ENCODE measurements at places on chromosomes 5 and 9. TPM values are rescaled to one million over a fixed set of nuclear protein-coding genes. Genes with fewer than 3 reads are reported as not detected.

Gene FAXDC2
- 79.0 TPM for total RNA-seq

Gene PKD2L2
- total RNA-seq = not detected

Gene TMEFF1
- total RNA-seq = 0.64 TPM

GRCh38 chr9:109442716-109443115, 55.4 kb downstream of the PTPN3 start:
- DNase-seq = no peak

GRCh38 chr9:94908583-94909249, 182.2 kb downstream of the AOPEP start:
- DNase-seq = no peak

- DNase-seq = peak; percentile 71
Measured at GRCh38 chr9:137031904-137032640, at the start of gene FUT7. TSS of gene FUT7 (minus strand) at chr9:137032088. CDS start at chr9:137031991, 97 bp downstream.

- no peak for DNase-seq
Measured at GRCh38 chr9:88757406-88758010, 222.5 kb downstream of the NXNL2 start.

DNA sequence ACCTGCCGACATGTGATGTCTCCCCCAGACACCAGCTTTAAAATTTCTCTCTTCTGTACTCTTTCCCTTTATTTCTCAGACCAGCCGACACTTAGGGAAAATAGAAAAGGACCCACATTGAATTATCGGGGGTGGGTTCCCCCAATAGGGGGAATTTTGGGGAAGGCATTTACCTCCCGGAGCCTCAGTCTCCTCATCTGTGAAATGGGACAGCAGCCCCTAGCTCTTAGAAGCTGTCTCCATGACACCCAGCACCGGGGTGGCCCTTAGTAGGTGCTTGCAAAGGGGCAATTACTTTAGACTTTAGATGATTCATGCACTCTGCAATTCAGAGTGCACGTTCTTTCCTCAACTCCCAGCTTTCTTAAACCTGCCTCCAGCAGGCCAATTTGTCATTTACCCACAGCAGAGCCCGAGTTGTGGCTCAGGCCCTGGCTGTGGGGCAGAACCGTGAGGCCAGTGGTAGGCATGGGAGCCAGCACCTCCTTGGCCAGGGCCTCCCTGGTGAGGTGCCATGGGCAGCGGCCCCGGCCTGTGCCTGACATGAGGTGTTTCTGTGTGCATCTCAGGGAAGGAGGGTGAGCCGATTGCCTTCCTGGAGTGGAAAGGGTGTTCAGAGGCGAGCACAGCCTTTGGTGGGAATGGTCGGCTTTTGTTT, 51.7 kb downstream of the SH3PXD2B start:
- DNase-seq = no peak

GRCh38 chr9:134059661-134060395, 8.0 kb downstream of the BRD3 start:
- DNase-seq = peak; percentile 69

DNA sequence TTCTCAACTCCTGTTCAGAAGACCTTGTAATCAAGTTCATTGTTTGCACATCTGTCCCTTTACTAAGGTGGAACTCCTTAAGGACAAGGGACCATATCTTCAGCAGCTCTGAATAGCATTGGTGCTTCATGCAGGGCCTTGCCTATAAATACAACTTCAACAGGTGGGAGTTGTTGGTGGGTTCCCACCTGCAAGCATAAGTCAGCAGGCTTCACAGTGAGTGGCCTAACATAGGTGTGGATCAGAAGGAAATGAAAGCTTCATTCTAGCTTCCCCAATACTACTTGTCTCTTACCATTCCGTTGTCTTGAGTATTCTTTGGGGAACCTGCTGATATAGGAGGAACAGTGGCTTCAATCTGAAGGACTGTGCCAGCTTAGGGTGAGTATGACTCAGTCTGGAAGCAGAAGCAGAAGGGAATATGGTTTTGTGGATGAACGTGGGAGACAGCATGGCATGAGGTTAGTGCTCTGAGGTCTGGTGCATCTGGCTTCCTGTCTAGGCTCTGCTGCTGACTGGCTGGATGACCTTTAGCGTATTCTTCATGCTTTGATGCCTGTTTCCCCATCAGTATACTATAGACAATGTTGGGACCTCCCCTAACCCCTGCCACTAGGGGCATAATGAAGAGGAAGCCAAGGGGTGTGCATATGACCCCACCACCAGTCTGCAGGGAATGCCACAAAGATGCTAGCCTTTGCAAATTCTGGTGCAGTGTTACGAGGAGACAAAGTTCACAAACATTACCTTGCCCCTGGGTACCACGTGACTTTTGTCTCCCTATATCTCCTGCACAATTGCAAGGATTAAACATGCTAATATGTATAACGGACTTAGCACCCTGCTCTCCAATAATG, 192.3 kb downstream of the PALM2AKAP2 start:
- no peak for DNase-seq

GRCh38 chr5:35884191-35884769, 27.6 kb downstream of the IL7R start:
- no peak for DNase-seq

DNA sequence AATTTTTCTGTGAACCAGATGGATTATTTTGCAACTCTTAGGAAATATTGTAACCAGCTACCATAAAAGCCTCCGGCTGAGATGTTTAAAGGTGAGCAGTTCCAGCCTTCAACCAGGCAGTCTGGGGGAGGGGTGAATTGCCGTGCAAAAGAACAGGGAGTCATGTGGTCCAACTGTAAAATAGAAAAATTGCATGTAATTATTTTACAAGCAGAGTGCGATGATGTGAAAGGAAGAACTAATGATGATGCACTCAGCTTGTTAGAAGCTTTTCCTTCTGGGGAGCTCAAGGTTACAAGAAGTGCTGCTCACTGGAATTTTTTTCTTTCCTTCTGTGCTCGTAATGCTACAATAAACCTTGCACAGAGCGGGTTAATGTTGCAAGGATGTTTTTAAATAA, 188.7 kb upstream of the ITGA1 start:
- no peak for DNase-seq

DNA sequence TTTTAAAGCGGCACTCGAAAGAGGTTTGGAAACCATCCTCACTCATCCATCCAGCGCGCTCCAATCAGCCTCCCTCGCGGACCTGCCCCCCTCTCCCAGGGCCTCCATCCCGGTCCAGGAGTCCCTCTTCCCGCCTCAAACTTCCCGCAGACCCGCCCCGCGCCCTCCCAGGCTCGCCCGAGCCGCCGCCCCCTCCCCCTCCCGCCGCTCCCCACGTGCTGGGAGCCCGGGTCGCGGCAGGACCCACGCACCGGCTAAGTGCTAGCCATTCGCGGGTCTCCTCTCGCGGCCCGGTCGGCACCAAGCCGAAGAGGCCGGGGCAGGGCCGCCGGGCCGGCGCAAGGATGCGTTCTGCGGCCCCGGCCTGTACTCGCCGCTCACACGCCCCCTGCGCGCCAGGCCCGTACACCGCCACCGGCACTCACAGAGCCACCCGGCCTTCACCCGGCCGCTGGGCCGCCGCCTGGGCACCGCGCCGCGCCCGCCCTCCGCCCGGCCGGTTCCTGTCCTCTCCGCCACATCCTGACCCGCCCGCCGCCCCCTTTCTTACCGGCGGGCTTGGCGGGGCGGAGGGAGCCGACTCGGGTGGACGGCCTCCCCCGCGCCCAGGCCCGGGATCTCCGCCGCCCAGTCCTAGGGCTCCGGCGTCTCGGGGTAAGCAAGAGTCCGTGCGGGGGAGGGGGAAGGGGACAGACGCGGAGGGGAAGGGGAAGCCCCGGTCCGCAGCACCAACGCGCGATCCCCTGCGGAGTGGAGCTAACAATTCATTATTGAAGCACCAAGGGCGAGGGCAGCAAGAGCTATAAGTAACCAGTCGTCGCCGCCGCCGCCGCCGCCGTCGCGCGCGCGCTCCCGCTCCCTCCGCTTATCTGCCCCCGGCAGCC, 576 bp downstream of the CHD1 start:
- peak; percentile 93 for DNase-seq

- no peak for DNase-seq
Measured at GRCh38 chr9:22650946-22651345, 204.3 kb downstream of the DMRTA1 start.

- no peak for DNase-seq
Measured at GRCh38 chr9:83322438-83322837, 215.8 kb downstream of the FRMD3 start.

GRCh38 chr5:169763376-169764017, 126.4 kb downstream of the DOCK2 start:
- DNase-seq = no peak

- DNase-seq = no peak
Measured at GRCh38 chr5:10702040-10702629, 58.9 kb downstream of the DAP start.

GRCh38 chr9:84867186-84867585, 197.7 kb downstream of the NTRK2 start:
- DNase-seq = no peak

GRCh38 chr5:52859628-52860027, 71.9 kb downstream of the ITGA1 start:
- DNase-seq = no peak

GRCh38 chr5:5398071-5398470, 24.4 kb upstream of the ICE1 start:
- no peak for DNase-seq

DNA sequence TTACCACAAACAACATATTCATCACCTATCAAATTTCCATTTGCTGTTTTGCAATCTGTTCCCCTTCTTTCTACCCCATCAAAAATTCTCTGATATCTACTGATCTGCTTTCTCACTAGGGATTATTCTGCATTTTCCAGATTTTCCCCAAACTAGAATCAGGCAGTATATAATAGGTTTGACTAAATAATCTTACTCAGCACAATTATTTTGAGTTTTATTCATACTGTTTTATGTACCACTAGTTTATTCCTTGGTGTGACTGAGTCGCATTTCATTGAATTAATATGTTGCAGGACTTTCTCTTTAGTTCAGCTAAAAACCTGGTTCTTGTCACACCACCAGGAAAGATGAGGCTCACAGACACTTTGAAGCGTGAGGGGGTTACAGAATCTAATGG, 131.4 kb downstream of the CYLC2 start:
- DNase-seq = no peak

GRCh38 chr9:133509179-133510083, 15.3 kb downstream of the MYMK start:
- DNase-seq = no peak

DNA sequence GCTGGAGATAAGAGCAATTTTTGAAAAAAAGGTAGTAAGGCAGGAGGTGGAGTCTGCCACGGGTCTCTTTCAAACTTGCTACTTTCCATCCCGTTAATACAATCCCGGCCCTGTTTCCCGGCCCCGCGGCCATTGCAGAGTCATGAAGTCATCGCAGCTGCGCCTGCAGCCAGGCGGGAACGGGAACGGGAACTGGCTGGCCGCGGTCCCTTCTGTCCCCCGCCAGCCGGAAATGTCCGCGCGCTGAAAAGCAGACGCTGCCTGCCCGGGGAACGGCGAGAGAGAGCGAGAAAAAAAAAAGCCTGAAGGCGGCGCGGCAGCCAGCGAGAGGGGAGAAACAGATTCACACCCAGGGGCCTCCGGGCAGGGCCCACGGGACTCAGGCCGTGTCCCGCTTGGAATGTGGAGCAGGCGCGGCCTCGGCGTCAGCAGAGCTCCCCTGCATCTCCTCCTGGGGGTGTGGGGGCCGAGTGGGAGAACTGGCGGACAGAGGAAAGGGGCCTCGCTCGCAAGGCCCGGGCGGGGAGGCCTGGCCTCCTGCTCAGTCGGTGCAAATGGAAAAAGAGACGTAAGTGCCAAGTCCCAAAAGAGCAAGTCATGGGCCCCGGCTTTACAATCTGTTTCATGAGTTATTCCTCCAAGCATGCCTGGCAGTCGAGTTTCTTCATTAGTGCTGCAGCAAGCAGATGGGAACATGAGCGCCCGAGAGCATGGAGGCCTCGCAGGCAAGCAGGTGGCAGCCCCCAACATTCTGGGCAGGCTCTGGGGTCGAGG, 201.2 kb upstream of the GAS1 start:
- DNase-seq = peak; percentile 84

- DNase-seq = no peak
Measured at GRCh38 chr5:148909040-148909439, 82.6 kb downstream of the ADRB2 start.
